ENCODE measurements at places on chromosomes 7 and 10.

- no peak for DNase-seq
Measured at GRCh38 chr7:53542157-53542556, 506.7 kb downstream of the POM121L12 start.

- DNase-seq: peak; percentile 81
Measured at GRCh38 chr7:149497467-149498261, at the start of gene ZNF746. Gene ZNF746 (minus strand): TSS chr7:149497809. CDS start chr7:149497536, 273 bp downstream.

DNA sequence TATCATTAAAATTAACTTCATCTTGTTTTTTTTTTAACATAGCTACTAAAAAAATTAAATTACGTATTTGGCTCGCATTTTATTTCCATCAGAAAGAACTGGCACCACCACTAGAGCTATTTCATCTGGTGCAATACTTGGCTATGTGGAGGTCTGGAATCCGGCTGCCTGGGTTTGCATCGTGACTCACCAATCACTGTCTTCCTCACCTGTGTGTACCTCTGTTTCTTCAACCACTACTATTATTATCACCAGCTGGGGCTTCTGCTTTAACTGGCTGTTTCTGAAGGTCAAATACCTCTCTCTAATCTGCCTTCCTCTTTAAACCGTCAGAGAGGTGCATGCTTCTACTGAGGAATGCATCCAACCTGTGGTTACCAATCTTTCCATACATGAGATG is 6.5 kb downstream of the WDR91 start:
- DNase-seq: no peak

GRCh38 chr10:29663718-29664117 is 28.9 kb upstream of the SVIL start:
- no peak for DNase-seq

DNA sequence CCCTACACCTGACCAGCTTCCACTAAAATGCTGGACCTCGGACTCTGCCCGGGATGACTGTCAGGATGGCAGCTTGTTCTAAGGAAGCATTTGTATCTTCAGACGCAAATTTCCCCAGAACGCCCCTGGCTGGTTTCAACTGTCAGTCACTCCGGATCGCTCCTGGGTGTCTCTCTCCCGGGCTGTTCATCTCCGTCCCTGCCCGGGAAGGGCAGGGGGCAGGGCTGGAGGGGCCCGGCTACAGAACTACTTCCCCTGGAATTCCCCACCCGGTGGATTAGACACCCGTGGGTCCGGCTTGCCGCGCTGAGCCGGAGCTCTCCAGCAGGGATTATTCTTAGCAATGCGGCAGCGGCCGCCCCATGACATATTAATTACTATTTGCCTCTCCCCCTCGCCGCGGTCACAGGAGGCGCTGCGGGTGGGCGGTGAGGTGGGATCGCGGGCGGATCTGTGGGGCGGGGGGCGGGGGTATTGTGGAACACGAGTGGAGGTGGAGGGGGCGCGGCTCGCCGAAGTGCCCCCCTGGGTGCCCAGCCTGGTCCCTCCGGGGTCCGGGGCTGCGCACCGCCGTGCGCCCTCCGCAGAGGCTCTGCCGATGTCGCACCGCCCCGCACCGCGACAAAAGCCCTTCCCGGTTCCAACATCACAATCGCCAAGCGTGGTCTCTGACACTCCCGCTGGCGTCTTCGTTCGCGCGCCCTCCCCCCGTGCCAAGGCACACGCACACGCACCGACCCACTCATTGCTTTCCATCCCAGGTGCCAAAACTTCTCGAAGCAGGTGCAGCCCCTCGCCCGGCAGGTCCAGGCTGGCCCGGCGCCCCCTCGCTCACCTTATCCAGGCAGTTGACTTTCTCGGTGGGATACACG is 276.1 kb upstream of the NEBL start:
- DNase-seq: peak; percentile 44

DNA sequence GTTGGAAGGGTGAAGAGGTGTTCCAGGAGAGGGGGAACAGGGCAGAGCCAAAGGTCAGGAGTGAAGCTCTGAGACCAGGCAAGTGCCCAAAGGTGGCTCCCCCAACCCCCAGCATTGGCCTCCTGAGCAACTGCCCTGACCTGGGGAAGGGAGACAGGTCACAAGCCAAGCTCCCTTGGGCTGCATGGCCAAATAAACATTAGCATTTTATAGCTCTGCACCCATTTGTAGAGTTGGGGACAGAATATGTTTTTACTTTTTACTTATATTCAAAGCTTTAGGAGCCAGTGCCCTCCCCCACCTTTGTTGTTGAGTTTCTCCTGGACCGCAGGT is 4.0 kb downstream of the UNC5B start:
- DNase-seq: no peak

DNA sequence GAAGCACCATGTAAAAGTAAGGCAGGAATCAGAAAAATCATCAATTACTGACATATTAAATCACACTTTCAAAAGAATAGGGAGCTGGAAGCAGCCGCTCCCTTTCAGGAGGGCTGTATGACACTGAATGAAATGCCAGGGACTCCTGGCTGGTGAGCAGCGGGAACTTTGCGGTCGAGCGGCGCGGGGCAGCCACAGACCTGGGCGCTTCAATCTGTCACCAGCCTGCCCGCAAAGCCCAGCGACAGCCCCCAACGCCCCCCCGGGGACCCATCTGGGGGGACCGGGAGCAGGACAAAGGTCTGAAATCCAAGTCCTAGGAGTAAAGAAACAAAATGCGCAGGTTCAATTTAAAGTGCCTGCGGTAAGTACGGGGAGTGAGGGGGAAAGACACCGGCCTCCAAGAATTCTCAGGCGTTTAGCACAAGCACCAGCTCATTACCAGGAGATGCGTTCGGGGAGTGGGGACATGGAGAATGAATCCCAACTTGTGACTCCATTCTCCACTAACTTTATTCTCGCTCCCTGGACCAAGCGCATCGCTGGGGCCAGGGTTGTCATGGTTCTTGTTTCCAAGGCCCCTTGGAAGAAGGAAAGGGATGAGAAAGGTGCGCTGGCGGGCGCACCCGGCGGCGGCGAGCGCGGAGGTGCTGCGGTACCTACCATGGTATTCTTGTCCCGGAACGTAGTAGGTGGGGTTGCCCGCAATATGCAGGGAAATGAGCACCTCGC is 824 bp downstream of the RELN start:
- DNase-seq: no peak

DNA sequence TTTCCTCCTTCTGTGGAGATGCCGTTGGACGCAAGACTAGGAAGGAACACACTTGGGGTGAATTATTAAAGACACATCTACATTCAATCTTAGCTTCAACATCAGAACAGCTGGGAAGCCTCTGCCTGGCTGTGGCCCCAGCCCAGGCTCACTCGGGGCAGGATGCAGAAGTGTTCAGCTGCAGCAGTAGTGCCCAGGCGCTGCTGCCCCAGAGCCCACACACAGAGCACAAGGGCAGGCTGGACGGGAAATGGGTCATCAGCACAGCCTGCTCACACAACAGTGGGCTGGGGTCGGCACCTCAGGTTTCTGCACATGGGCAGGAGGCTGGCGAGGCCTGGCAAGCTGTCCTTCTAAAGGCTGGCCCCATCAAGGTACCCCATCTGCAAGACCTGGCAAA is 42.5 kb downstream of the NOD1 start:
- DNase-seq: no peak

DNA sequence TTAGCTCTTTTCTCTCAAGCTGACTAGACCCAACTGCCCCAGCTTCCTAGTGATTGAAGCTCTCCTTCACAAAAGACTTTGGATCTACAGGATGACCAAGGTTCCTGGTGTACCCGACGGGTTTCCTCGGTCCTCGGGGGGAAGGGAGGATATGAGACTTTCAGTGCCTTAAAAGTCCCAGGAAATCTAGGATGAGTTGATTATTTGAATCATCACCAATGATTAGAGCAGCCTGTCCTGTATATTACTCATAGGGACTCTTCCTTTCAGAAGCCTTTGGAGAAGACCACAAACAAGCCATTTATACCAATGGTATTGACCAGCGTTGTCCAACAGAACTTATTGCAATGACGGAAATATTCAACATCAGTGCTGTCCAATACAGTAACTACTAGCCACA is 6.1 kb upstream of the ACTA2 start:
- no peak for DNase-seq

DNA sequence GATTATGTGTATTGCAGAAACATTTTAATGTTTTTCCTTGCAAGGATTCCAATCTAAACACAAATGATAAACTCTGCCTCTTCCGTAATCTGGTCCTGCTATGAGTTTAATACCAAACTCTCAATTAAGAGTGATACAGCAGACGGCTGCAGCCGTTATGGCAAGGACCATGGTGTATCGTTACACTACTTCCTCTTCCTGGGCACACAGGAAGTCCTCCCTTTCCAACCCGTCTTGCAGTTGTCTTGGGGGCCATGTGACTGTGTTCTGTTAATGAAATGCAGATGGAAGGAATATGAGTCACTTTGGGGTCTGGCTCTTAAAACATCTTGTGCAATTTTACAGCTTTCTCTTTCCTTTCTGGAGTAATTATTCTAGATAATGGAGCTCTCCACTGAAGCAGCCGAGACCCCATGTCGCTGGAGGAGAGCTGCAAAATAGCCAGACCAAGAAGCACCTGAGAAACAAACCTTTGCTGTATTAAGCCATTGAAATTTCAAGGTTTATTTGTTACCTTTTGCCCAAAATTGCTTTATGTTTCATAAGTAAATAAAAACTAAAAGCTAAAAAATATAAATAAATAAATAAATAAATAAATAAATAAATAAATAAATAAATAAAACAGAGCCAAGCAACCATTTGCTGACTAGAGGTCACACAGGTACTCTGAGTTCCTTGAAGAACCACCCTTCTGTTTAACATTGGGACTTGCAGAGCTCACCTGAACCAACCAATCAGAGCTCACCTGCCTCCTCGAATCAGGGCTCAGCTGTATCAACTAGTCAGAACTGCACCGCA is 74.7 kb downstream of the FRMPD2 start:
- DNase-seq: peak; percentile 70

GRCh38 chr7:37429435-37429791 is 19.3 kb downstream of the ELMO1 start:
- DNase-seq: no peak

GRCh38 chr10:2760736-2761135 is 306.6 kb upstream of the PFKP start:
- DNase-seq: no peak

GRCh38 chr7:140661124-140661523 is 11.6 kb upstream of the ADCK2 start:
- no peak for DNase-seq

DNA sequence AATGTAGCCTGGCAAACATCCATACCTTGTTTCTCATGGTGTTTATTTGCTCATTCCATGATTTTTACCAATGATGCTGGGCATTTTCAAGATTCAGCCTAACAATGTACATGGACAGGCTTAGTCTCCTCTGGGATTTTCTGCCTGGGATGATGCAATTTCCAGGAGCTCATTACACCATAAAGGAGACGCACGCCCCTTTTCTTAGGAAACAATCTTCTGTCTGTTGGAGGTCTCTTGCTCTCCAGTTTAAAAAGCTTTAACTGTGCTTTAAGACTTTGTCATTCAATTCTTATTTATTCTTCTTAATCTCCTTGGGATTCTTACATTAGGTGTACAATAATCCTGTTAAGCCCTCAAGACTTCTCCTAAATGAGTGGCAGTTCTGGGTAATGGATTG is 150.3 kb upstream of the NRP1 start:
- DNase-seq: peak; percentile 75

DNA sequence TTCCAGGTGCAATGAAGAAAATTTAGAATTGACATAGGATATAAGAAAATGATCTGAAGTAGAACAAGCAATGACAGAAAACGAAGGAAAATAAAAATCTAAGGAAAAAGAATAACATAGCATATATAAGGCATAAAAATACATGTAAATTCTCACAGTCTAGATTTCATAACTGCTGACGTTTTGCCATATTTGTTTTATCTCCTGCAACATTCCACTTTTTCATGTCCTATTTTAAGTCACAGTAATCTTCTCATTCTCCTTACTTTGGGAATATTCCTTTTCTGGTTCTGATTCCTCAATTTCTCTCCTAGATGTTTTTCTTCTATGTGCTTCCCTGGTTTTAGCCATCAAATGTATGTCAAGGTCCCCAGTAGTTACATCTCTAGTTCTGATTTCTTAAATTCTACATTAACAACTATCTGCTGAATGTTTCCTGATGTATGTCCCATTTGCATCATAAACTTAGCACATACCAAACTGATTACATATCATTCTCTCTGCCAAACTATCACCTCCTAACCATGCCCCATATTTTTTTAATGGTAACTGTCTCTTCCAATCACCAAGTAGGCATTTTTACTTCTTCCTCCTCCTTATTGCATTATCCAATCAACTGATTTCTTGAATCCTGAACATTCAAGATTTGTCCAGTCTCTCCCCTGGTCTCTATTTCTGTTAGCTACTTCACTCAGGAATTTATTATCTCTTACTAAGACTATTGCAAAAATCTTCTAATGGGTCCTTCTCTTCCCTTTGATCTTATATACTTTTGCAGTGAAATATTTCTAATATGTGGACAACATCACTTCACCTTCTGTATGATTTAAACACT is 171.3 kb downstream of the DNAJC1 start:
- peak; percentile 28 for DNase-seq

DNA sequence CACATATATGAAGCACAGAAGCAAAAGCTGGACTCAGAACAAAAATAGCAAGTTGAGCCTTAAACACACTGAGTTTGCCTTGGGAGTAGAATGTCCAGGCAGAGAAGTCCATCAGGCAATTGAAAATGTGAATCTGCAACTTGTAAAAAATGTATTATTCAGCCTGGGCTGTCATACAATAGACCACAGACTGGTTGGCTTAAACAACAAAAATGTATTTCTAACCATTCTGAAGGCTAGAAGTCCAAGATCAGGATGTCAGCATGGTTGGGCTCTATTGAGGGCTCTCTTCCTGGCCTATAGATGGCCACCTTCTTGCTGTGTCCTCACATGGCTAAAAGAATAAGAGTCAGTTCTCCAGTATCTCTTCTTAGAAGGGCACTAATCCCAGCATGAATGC is 76.5 kb upstream of the CAPZA2 start:
- DNase-seq: no peak

DNA sequence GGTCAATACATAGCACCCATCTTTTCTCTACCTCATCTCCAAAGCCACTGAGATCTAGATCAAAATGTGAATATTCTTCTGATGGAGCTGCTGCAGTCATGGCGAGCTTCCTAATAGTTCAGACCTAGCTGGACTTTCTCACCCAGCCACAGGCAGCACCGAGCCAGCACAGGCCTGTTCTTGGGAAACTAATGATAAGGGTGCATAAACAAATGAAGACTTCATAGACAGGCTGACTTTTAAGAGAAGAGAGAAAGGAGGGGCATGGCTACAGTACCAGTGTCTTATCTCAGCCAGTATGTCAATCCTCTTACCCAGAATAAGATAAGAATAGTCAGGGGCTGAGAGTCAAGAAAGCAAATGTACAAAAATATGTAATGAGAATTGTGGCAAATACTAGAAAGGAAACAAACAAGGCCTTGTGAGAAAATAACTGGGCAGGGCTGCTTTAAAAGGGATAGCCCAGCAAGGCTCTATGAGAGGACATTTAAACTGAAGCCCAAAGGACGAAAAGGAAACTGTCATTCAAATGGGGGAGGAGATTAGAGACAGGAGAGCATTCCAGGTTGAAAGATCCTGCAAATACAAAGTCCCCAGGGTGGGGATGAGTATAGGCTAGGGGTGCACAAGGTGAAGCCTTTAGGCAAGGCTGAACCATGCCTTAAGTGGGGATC is 21.8 kb upstream of the CDK14 start:
- DNase-seq: peak; percentile 57

GRCh38 chr10:103449208-103450144 is 2.7 kb downstream of the CALHM2 start:
- no peak for DNase-seq

Data from mesenchymal stem cell (in vitro differentiated cells and primary cell).